ENCODE measurements at places on chromosomes 7 and 10.

GRCh38 chr10:14171336-14171735 is 159.4 kb downstream of the FRMD4A start:
- DNase-seq, result no peak

GRCh38 chr10:42960491-42960990 is 116.3 kb upstream of the RET start:
- DNase-seq, result no peak

- no peak for DNase-seq
Measured at GRCh38 chr10:30481603-30482002, 47.6 kb downstream of the MAP3K8 start.

DNA sequence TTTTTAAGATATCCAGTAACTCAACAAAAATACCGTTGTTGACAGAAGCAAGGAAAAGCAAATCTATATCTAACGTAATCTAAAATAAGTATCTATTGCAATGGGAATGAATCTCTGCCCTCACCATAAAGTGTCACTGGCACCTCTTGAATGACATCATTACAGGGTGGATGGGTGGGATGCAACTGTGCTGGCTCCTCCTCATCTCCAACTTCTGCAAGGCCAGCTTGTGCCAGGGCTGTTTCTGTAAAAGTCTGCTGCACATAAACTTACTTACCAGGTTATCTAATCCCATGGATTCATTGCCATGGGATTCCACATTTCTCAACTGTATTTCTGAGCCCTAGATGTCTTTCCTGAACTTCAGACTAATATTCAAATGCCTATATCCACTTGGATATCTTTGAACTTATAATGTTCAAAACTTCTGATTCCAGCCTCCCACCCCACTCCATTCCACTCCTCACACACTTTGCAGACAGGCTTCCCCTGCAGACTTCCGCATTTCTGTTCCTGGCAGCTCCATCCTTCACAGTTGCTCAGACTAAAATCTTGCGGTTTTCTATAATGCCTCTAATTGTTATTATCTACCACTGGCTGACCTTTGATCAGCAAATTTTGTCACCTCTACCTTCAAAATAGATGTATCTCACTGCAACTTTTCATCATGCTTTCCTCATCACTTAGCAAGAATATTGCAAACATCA is 10.7 kb downstream of the FGL2 start:
- no peak for DNase-seq

DNA sequence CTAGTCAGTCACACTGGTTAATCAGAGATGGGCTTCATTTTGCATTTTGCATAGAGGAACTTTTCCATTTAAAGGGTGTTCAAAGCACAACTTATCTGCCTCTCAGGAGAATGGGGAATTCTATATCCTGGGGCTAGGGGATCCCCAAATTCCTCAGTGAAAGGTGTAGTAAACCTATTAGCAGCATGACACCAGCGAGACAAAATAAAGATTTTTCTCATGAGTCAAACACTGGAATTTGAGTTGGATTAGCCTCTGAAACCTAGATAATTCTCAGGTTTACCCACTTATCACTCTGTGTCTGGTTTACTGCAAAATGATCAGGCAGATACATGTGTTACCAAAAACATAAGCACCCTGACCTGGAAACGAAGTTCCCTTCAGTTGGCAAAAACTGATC is 2.1 kb downstream of the AFAP1L2 start:
- no peak for DNase-seq

- no peak for DNase-seq
Measured at GRCh38 chr10:78555128-78555527, 513.6 kb upstream of the ZMIZ1 start.

- DNase-seq, result peak; percentile 47
Measured at GRCh38 chr7:157339777-157340677, 3.2 kb downstream of the DNAJB6 start.

DNA sequence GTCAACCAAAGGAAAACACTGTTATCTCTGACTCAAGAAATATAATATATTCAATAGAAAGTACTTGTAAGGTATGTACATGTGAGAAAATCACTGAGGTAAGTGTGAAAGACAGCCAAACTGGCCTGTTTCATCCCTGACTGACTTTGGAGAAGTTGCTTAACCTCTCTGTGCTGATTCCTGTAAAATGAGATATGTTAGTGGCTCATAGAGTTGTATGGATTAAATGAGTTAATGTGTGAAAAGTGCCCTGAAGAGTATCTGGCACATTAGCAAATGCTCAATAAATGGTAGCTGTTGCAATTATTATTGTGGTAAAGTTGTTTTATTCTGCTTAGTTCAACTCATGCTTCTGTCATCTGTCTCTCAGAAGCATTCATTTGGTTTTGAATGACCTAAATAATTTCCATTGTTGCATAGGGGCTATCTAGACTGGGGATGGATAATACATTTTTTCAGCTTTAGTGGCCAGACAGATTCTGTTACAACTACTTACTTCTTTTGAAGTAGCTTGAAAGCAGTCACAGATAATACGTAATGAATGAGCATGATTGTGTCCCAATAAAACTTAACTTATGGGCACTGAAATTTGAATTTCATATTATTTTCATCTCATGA is 84.3 kb downstream of the SKAP2 start:
- DNase-seq, result no peak

- DNase-seq, result no peak
Measured at GRCh38 chr7:25881317-25882037, 270.5 kb upstream of the NFE2L3 start.

- no peak for DNase-seq
Measured at GRCh38 chr10:98433371-98433770, 13.4 kb downstream of the HPS1 start.

DNA sequence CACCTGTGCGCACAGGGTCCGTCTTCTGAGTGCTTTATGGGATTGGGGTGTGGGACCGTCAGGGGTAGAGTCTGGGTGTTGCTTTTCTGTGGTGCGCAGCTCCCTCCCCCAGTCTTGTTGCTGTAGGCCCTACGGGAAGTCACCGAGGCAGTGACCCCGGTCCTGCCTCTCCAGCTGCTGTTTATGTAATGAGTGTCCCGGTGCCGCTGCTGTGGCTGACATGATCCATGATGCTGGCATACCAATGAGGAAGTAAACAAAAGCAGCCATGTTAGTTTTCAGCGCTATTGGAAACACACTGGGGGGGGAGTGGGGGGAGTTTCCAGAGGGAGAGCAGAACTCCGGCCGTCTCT is 1.1 kb downstream of the TRIM8 start:
- DNase-seq, result no peak

Measured in stimulated activated CD8-positive, alpha-beta memory T cell treated with anti-CD3 and anti-CD28 coated beads, Interleukin-4, amount 100 ng/mL, for 4 hours (primary cell).